ENCODE measurements at places on chromosomes 12 and 14.

GRCh38 chr14:93980456-93981201, 4.3 kb upstream of the ASB2 start:
- DNase-seq, result no peak

DNA sequence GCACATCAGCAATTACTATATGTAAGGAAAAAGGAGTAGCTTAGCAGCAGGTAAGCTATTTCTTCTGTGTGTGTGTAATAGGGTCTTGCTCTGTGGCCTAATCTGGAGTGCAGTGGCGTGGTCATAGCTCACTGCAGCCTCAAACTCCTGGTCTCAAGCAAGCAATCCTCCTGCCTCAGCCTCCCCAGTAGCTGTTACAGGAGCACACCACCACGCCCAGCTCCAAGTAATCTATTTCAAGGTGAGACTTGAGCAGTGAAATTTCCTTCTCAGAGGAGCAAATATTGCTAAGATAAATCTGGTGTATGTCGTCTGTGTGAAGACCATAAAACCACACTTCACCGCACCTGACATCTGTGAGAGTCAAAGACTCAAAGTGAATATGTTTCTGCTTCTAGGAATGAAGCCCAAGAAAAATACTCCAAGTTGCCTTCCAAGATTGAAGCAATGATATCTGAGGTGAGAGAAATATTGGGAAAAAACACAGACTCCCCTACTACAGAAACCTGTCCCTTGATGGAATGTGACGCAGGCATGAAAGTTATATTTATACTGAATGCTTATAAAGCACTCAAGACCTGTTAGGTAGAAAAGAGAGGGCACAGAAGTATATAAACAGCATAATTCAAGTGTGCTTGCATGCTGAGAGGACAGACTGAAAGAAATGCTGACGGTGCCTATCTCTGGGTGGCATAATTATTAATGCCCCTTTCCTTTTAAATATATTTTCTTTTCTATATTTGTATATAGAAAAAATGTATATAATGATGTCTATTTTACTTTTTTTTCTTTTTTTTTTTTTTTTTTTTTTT, 2.5 kb upstream of the SELPLG start:
- no peak for DNase-seq

DNA sequence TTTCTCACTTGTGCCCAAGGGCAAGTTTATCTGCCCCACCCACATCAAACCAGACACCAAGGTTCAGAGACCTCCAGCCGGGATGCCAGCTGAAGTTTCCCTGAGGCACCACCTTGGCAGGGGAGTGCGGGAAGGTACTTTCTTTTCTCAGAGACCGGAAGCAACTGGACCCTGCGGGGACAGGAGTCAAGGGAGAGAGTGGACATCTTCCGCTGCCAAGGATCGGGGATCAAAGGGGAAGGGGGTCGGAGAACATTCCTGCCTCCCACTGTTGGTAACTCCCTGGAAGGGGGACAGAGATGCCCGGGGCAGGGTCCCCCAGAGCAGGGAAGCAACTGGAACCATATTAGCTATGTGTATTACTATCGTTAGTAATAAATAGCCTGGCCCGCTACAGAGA, 161.8 kb downstream of the DICER1 start:
- no peak for DNase-seq

DNA sequence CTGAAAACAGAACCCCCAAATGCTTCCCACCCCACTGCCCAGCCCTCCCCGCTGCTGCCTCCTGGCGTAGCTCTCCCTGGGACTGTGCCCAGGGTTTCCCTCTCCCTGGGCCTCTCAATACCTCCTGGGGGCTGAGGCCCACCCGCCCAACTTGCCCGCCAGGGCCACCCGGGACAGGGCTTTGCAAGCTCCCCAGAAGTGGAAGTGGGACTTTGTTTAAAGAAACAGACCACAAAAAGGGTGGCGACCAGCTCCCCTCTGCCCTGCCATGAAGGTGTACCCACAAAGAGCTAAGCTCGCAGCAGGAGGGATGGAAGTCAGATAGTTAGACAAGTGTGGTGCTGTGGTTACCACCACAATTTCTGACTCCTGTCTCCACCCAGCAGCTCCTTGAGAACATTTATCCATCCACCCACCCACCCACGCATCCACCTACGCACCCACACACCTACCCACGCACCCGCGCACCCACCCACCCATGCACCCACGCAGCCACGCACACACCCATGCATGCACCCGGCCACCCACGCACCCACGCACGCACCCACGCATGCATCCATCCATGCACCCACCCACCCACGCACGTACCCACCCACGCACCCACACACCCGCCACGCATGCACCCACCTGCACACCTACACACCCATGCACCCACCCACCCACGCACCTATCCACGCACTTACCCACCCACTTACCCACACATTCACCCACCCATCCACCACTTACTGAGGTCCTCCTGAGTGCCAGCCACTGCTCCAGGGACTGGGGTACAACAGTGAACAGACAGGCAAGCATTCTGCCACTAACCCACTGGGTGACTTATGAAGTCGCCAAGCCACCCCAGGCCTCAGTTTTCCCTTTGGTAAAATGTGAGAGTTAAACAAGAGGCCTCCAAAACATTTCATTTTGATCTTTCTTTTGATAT, 127.3 kb downstream of the SCARB1 start:
- peak; percentile 11 for DNase-seq

DNA sequence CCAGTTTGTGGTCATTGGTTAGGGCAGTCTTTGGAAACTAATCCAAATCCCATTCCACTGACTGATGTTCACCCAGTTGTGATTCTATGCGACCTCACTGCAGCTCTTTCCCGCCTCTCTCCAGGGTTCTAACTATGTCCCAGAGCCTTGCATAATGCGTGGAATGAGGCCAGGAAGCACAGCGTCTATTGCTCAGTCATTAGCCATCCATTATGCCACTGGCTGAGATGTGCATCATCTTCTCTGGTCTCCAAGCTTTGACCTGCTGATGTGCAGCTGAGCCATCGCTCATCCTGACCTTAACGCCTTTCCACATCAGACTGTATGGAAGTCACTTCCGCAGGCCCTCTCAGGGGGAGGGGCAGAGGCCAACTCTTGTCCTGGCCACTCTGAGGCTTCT, 115.4 kb upstream of the VRK1 start:
- DNase-seq, result no peak
